AG09309 (cell line): ENCODE measurements at places on chromosomes 5 and 9.

DNA sequence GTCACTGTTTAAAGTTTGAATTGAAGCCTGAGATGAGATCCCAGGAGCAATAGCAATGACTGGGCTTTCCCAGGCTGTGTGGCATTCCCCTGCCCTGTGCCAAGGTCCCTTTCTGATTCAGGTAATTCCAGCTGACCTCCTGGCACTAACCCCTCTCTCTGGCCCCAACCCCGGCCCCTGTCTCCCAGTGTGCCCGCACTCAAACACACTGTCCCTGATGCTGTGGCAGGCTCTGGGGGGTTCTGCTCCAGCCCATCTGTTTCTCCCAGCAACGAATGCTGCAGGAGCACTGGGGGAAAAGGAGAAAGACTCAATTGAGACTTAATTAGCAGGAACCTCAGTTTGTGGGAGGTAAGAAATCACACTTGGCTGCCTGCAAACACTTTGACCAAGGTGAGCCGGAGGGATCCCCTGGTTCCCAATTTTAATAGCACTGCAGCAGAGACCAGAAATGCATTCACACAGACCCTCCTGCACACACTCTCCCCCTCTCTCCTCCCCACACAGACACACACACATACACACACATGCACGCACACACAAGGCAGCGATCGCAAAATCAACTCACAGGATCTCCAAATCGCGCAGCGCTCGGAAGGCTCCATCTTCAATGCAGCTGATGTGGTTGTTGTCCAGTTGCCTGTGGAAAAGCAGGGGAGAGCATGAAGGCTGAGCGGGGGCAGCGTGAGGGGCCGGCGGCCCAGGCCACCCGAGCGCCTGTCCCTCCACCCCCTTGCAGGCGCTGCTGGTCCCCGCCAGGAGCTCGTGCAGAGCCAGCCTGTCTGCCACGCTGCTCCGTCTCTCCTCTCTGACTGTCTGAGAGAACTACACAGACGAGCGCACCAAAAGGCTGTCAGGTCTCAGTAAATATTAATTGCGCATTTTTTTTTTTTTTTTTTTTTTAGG, 265.1 kb upstream of the PANK3 start:
- no peak for DNase-seq

- no peak for DNase-seq
Measured at GRCh38 chr5:137051161-137051560, 448.0 kb downstream of the SPOCK1 start.

- peak; percentile 46 for DNase-seq
Measured at GRCh38 chr5:168765551-168766425, 186.6 kb upstream of the PANK3 start.

DNA sequence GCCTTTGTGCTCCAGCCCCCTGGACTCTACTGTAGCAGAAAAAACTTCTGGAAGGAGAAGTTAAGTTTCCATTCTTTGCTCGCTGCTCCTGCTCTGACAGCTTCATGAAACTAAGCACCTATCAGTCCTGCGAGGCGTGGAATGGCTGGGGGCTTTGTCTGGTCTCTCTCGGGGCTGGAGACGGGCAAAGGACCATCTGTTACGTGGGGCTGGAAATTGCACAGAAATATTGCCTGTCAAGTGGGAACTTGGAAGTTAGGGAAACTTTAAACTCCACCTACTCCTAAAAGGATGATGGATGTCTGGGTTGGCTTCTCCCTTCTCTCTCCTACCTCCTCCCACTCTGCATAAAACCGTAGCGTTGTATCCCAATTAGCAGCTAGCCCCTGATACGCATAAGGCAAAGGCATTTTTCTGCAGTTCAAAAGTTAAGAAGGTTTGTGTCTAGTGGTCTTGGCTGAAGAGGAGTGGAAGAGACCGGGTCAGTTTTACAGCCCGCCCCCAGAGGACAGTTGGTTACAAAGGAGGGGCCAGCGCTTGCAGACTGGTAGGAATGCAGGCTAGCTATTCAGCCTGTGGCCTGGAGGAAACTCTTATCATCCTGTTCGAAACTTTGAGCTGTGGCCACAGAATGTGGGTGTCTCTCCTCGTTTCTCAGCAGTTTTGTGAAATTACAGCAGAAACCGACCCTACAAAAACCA, 1.3 kb downstream of the FBXL7 start:
- DNase-seq: peak; percentile 47

- DNase-seq: no peak
Measured at GRCh38 chr5:43210570-43210969, 18.5 kb downstream of the NIM1K start.

DNA sequence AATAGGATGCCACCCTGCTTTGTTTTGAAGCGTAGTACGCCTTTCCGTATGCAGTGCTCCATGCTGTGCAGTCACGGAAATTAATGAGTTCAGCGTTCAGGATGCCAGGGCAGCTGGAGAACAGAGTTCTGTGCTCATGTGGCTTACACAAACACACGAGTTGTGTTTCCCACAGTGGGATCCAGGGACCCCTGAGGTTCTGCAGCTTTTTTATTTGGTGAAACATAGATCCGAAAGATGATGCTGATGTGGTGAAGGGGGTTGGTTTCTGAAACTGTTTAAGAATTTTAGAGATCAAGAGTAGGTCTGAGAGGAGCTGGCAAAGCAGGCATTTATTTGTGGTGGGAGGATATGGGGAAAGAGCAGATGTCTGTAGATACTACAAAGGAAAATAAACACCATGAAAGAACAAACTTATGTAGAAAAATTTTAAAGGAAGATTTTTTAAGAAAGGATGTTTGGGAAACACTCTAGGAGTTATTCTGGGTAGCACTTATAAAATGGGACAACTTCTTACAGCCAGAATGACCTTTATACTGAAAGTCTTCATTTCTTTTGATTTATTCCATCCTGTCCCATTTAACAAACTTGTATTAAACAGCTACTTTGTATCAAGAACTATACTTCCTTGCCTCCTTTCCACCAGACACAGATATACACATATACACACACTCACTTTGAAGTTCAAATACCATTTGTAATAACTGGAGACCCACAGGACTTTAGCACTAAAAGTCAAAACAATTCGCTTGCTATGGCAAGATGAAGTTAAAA, 52.7 kb downstream of the ITGA1 start:
- no peak for DNase-seq

GRCh38 chr5:178994580-178995340, at the start of gene GRM6:
TSS of gene GRM6 (minus strand) at chr5:178995320. CDS start at chr5:178994944, 376 bp downstream.
- DNase-seq: no peak

DNA sequence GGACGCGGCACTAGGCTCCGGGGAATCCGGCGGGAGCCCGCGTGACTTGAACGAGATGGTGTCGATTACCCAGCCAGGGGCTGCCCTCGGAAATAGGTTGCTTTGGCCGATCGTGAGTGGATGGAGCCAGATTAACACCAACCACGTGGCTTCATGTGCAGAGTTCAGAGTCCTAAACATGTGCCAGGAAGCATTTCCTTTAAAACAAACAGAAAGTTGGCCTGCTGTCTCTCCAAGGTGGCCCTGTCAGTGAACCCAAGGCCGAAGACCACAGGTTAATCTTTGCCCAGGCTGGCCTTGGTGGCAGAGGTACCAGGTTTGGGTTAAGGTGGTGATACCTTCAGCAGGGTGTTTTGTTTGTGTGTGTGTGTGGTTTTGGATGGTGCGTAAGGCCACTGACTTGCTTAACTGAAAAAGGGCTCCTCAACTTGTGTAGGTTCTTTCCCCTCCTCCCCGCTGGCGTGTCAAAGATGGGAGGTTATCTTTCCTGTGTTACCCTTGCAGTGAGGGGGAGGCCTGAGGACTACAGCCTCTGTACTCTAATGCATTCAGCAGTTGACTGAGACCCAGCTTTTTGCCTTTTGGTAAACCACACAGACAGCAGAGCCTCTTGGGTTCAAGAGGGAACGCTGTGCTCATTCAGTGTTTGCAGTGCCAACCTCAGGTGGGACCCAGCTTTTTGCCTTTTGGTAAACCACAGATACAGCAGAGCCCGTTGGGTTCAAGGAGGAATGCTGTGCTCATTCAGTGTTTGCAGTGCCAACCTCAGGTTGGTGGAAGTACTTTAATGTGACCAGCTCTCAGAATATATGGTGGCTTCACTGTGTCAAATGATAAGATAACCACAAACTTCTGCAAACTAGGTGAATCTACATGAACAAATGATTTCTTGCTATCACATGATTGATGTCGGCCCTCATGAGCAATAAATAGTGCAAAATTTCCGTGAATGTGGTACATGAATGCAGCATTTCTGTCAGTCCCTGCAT, 1.4 kb downstream of the IQGAP2 start:
- no peak for DNase-seq

- DNase-seq: no peak
Measured at GRCh38 chr5:39652036-39652435, 227.3 kb upstream of the DAB2 start.

GRCh38 chr5:128264564-128265360, 181.2 kb downstream of the SLC12A2 start:
- no peak for DNase-seq

DNA sequence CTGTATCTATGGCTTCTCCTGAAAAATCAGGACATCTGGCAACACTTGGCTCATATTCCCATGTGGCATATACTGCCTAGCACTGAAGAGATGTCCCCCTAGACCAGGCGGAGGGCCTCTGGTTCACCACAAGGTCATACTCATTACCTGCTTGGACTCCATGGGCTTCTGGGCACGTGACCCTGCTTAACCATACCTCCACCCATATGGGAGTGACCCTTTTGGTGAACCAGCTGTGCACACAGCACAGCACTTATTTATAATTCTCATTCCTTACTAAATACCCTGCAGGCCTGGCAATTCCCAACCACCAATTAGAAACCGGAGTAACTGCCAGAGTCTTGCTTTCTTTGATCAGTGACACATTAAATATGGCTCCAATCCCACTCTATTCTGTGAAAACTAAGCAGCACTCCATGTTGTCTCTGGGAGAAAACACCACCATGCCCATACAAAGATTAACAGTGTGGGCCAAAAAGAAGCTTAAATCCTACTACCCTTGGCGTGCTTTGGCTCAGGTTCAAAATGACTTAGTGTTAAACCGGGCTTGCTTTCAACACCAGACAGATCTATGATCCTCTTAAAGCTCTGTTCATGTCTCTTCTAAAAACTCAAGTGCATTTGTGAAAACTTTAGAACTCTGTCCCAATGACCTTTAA, 57.7 kb downstream of the MTMR12 start:
- no peak for DNase-seq

DNA sequence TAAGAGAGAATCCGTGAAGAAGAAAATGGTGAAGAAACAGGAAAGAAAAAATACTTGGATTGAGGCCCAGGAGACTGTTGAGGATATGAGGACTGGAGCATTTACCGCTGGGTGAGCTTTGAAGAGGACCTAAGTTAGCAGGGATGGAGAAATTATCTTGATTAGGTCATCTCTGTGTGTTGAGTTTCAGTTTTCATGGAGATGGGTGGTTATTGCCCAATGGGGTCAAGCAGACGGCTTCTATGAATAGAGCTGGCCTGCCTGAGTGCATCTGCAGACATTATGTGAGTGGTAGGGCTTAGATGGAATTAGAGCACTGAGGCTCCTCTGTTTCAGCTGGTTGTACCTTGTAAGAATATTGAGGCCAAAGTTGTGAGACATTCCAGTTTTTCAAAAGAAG, 245.4 kb upstream of the FBXL7 start:
- DNase-seq: peak; percentile 16

GRCh38 chr9:5393497-5393896, 44.2 kb downstream of the PLGRKT start:
- no peak for DNase-seq

DNA sequence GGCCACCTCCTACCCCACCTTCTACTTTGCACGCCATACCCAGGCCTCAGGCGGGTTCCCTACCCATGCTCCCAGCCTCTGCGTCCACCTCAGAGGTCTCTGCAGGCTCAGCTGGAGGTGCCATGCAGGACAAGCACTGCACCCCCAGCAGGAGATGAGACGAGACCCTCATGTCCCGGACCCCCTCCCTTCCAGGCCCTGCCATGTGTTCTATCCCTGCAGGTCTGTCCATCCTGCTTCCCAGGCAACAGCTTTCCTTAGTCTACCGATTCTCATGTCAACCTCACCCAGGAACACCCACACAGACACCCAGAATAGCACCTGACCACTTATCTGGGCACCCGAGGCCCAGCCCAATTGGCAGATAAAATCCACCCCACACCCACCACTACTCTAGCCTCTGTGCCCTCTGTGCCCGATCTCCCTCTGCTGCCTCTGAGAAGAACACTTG, 52.1 kb downstream of the SEMA4D start:
- DNase-seq: no peak

- no peak for DNase-seq
Measured at GRCh38 chr9:84447305-84447704, 106.7 kb upstream of the SLC28A3 start.

- peak; percentile 98 for DNase-seq
Measured at GRCh38 chr5:149397530-149397929, 18.4 kb upstream of the IL17B start.

DNA sequence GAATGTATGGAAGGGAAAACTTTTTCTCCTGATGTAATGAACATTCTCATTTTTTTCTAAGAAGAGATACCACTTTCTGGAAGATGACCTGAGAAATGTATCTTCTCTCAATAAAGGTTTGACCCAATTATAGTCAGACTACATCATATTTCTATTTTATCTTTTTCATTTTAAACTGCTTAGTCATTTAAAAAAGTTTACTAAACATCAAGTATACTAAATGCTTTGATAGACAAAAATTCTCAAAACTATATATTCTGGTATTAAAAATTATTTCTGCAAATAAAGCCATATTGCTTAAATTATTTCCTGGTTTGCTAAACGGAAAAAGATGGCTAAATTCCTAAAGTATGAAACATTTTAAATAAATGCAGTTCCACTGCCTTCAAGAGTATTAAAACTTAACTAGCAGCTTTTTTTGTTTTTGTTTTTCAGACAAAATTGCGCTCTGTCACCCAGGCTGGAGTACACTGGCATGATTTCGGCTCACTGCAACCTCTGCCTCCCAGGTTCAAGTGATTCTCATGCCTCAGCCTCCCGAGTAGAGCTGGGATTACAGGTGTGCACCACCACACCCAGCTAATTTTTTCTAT, 37.1 kb downstream of the FBXW11 start:
- DNase-seq: no peak

- DNase-seq: no peak
Measured at GRCh38 chr5:89047571-89047970, 164.6 kb upstream of the MEF2C start.

GRCh38 chr9:134100040-134100439, 32.2 kb upstream of the BRD3 start:
- no peak for DNase-seq

GRCh38 chr9:105204416-105204815, 40.0 kb upstream of the SLC44A1 start:
- no peak for DNase-seq

- no peak for DNase-seq
Measured at GRCh38 chr5:98308960-98309359, 464.5 kb upstream of the RGMB start.

- DNase-seq: peak; percentile 24
Measured at GRCh38 chr9:89473762-89474469, 24.0 kb downstream of the SEMA4D start.

DNA sequence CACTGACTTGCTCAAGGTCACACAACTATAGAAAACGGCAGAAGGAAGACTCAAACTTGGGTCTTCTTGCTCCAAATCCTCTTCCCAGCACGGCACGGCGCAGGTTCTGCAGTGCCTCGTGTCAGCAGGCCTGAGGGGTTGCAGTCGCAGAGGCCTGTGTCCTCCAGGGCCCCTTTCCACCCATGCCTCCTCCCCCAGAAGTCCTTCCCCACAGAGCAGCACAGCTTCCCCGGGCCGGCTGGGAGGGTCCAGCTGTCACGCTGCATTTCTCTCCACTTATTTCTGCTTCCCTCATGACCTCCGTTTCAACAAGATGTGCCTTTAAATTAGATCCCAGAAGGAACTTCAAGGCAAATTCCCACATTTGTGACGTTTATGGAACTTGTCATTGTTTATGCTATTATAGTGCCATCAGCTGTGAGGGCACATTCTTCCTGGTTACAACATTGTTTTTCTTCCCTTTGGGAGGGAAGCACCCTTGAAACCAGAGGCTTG, 148.4 kb downstream of the C5orf15 start:
- DNase-seq: no peak

- DNase-seq: peak; percentile 63
Measured at GRCh38 chr5:15929611-15930263, 249.9 kb downstream of the MARCHF11 start.
